Left renal cortex interstitium (tissue), 4 donors: ENCODE measurements at places on chromosomes 12 and 14.

GRCh38 chr14:102749393-102750305 is 27.6 kb upstream of the TRAF3 start:
- no peak for DNase-seq

GRCh38 chr12:29901585-29901984 is 117.8 kb upstream of the TMTC1 start:
- no peak for DNase-seq

GRCh38 chr14:20789230-20789813 is 8.3 kb downstream of the RNASE6 start:
- no peak for DNase-seq

- DNase-seq: peak; percentile 31
Observed at GRCh38 chr12:121861636-121862254, 3.1 kb upstream of the HPD start.

- peak; percentile 53 for DNase-seq
Observed at GRCh38 chr14:85533023-85533860, 3.3 kb downstream of the FLRT2 start.

- DNase-seq: no peak
Observed at GRCh38 chr12:97276661-97277429, 185.8 kb upstream of the RMST start.

DNA sequence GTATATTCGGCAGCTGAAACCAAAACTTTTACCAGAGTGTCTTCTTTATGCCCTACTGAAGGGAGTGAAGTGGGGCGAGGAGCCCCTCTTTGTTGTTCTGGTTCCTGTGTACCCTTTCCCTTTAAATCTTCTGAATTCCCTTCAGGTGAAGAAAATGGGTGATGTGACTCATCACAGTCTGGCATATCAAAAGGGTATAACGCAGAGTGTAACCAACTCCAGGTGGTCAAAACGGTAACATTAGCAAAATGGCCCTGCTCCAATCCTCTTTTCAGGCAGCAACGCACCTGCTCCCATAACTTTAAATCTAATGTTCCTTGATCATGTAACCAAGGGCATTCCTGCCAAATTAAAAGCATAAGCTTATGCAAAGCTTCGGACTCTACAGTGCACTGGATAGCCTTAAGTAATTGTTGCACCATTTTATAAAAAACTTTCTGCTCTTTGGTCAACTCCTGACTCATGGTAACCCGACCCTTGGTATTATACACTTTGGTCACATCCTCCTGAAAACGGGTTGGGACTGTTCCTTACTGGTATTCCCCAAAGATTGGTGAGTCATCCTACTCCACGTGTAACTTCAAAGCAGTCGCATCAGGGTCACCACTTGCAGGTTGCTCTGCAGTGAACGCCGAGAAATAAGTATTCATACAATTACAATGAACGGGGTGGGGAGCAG is 83.1 kb downstream of the KCNMB4 start:
- no peak for DNase-seq

DNA sequence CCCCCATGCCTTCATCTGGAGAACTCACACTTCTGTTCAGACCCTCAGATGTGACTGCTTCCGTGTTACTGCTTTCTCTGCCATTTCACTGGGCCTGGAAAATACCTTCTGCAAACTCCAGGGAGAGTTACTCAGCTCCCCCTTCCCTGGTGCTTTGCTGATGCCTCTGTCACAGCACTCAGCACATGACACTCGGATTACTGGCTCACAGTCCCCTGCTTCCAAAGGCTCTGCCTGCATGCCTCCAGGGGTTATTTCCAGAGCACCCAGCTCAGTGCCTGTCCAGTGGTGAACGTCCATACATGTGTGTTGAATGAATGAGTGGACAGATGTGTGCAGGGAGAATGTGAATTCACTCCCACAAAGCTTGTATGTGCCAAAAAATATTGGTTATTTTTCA is 237.2 kb upstream of the FKBP4 start:
- DNase-seq: no peak

DNA sequence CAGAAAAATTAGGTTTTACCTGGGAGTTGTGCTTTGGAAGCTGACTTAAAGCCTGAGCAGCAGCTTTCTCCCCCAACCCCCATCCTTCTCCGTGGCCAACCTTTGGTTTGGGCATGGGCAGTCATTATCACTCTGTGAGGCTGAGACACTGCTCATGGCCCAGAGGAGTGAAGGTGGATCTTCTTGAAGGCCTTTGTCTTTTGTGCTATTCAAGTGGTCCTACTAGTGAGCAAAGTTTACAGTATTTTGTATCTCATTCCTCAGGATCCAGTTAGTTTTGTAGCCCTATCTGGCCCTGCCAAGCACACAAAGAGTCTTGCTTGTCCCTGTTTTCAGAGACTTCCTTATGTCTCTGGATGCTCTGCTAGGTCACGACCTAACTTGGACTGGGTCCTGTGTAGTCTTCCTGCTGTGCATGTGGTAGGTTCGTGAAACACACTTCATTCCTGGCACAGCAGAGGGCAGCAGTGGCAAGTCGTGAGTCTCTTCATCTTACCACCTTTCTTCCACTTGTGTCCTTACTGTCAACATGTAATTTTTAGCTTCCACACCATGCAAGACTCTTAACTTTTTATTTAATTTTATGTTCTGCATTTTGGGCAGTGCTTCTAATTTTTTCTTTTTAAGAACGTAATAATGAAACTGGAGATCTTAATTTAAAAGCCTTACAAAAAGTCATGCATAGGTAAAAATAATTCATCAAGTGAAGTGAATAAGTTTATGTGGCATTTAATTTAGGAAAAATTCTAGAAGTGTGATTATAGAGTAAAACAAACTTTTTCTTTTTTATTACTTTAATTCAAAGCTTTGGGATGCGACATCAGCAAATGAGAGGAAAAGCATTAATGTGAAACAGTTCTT is 53.7 kb downstream of the APAF1 start:
- no peak for DNase-seq

- DNase-seq: no peak
Observed at GRCh38 chr12:108327621-108328344, 11.3 kb downstream of the CMKLR1 start.

DNA sequence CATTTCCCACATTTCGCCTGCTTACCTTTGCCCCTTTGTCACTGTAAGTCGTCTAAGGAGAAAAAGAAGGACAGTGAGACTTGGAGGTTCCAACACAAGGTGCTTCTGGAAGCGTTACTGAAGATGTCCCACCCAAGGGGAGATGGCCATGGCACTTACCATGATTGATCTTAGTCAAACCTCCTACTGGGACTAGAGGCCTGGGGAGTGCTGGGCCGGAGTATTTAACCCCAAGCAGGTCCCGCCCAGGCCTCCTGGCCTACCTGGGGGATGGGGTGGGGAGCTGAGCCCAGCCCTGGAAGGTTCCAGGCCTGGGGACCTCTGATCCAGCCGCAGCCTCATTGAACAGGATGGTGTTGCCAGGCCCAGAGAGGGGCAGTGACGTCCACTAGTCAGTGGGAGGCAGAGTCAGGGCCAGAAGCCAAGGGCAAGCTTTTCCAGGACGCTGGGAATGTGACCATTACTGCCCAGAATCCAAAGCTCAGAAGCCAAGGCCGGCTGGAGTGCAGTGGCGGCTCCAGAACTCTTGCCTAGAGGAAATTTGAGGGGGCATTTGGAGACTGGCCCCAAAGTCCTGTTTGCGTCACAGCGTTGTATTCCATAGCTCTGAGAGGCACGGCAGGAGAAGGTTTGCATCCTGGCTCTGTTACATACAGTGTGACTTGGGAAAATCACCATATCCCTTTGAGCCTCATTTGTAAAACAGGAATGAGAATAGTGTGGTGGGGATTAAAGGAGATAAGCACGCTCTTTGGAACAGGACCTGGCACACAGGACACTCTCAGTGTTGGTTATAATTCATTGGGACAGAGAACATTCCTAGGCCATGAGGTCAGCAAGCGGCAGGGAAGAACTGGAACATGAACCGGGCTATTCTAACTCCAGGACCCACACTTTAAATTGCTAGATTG is at the start of gene HPD:
Gene HPD (minus strand): TSS at position 198 of the 911 bp plus-strand sequence. CDS start 36 bp downstream, at position 162.
- peak; percentile 21 for DNase-seq

DNA sequence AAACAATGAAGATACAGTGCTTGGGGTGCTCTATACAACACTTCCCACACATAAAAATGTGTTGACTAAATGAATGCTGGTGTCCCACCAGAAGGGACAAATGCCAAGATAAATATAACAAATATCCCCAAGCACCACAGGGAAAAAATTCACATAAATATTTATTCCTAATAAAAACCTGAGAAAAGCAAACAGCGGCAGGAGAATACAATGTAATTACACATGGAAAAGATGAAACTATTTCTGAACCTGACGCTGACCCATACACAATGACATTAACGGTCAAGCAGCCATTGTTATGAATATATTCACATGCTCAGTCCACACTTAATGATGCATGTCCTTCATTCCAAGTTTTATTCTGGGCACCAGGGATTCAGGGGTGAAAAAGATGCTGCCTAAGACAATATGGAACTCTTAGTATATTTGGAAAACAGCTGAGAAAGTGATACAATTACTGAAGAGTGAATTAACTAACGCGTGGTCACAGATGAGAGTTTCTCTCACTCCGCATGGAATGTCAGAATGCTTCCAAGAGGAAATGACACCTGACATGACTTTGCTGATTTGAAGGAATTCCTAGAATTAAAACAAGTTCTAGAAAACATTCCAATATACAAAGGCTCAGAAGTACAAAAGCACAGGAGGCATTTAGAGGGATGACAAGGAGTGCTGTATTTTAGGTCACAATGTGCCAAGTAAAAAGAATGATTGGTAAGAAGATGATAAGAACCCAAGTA is 27.9 kb upstream of the PTPRR start:
- DNase-seq: no peak

DNA sequence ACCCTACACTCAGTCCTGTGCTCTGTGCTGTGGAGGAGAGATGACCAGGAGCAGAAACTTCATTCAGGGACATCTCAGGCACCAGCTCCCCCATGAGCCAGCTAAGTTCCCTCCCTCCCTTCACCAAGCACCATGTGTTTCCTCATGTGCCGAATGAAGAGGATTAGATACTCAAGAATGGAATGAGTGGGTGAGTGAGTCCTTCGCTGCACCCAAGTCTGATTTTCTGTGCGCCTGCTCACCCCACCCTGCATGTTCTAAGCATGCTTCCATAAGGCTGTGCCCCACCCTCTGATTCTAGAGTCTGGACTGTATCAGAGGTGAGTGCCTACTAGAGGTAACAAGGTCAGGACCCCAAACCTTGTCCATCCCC is 12.1 kb downstream of the SERPINA5 start:
- DNase-seq: no peak

- no peak for DNase-seq
Observed at GRCh38 chr14:70660967-70661893, 19.5 kb downstream of the TTC9 start.

DNA sequence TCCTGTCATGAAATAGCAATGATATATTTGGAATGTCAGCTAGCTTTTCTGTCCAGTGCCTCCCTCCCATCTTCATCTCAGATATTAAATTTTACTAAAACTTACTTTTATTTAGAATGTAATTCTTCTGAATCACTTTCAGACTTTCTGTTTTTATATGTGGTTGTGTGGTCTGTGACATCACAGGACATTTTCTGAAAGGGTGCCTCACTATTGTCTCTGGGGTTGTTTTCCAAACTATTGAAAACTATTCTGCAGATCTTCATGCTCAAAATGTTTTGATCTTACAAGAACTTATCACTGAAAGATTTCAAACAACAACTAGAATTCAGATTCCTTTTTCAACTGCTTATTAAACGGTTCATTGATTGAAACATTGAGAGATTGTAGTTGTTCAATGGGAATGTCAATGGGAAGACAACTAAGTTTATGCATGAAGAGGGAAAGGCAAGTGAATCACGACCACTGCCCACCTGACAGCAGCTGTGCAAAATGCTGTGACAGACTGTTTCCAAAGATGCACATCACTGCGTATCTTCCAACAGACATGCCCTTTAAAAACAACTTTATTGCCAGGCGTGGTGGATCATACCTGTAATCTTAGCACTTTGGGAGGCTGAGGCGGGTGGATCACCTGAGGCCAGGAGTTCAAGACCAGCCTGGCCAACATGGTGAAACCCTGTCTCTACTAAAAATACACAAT is 51.3 kb downstream of the KLRG1 start:
- no peak for DNase-seq

GRCh38 chr12:14313379-14314138 is 51.9 kb upstream of the ATF7IP start:
- DNase-seq: no peak

- no peak for DNase-seq
Observed at GRCh38 chr12:87439990-87440827, 589.0 kb downstream of the C12orf50 start.

- DNase-seq: no peak
Observed at GRCh38 chr14:81095539-81095938, 125.2 kb downstream of the GTF2A1 start.

DNA sequence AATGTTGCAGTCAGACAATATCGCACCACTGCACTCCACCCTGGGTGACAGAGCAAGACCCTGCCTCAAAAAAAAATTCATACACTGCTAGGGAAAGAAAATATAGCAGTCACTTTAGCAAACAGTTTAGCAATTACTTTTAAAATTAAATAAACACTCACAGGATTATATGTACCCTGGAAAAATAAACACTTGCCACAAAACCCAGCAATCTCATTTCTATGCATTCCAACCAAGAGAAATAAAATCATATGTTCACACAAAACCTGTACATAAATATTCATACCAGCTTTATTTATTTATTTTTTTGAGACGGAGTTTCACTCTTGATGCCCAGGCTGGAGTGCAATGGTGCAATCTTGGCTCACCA is 20.2 kb downstream of the ATXN2 start:
- DNase-seq: no peak

- DNase-seq: no peak
Observed at GRCh38 chr14:52399921-52400595, 85.9 kb downstream of the PTGER2 start.

DNA sequence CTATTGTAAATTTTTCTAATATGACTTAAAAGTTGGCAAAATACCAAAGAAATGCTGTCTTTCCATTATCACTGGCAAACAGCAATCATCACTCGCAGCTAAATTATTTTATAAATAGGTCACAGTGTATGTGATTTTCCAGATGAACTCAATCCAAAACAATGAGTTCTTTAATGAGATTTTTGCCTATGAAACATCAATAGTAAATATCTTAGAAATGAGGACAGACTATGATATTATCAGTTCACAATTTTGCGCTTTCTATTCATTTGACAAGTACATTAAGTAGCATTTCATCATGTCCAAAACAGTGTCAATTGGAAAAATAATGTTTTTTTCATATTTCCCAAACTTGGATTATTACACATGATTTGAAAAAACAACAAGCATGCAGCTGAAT is 65.7 kb downstream of the PIK3C2G start:
- no peak for DNase-seq

GRCh38 chr14:33317675-33318074 is 379.0 kb downstream of the NPAS3 start:
- no peak for DNase-seq

DNA sequence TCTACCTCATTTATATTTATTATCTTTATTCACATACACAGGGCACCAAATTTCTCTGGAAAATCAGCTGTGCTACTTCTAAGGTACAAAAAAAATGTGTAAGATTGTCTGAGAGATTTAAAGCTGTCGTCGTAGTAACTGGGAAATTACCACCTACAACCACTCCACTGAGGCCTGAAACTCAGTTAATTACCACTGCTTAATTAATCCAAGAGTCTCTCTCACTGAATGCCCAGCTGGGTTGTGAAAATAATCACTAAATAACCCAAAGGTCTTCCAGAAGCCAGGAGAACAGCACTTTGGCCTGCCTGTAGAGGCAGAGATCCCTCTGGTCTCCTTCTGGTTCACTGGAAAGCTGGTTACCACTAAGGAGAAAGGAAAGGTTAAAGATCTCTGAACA is 207.2 kb upstream of the TMPO start:
- DNase-seq: no peak

GRCh38 chr14:91040545-91040944 is 19.9 kb downstream of the RPS6KA5 start:
- no peak for DNase-seq
